ENCODE measurements at places on chromosomes 4 and X.
A peak's percentile ranks its signal among the peaks of the same experiment; 100 is the strongest.

- peak; percentile 61 for DNase-seq
Observed at GRCh38 chrX:154411981-154412340, 622 bp downstream of the TAFAZZIN start.

- DNase-seq: no peak
Observed at GRCh38 chr4:18442957-18443356, 421.4 kb upstream of the LCORL start.

- DNase-seq: no peak
Observed at GRCh38 chr4:169249999-169250398, 20.8 kb downstream of the SH3RF1 start.

GRCh38 chr4:151199319-151200190, 77.4 kb upstream of the PRSS48 start:
- no peak for DNase-seq

- no peak for DNase-seq
Observed at GRCh38 chr4:152460488-152460887, 75.4 kb downstream of the FBXW7 start.

DNA sequence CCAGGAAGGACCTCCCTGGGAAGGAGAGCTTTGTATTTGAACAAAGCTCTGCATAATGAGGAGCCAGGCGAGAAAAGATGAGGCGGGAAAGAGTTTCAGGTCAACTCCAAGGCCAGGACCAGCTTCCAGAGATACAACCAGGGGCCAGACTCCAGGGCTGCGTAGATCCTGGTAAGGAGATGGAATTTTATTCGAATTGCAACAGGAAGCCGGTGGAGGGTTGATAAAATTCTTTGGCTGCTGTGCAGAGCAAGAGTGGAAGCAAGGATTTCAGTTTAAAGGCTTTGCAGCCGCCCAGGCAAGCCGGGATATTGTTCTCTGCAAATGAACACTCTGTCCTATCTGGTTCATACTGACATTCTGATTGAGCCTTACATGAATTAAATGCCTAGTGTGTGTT, 40.2 kb upstream of the CBR4 start:
- no peak for DNase-seq

GRCh38 chr4:43843501-43843900, 605.1 kb downstream of the KCTD8 start:
- no peak for DNase-seq

DNA sequence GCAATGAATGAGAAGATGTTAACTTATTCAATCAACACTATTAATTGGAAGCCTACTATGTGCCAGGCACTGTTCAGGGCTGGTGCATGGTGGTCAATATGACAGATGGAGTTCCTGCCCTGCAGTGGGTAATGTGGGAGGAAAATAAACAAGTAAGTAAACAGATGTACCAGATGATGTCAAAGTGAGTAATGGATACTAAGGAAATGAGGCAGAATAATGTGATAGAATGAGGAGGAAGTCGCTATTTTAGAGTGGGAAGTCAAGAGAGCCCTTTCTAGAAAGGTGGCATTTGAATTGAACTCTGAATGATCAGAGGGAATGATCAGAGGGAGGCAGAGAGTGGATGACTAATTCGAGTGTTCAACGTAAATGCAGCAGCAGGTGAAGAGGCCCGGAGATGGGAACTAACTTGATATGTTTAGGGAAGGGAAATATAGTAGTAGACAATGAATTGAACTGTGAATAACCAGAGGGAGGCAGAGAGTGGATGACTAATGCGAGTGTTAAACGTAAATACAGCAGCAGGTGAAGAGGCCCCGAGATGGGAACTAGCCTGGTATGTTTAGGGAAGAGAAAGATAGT, 48.3 kb downstream of the HMGB3 start:
- no peak for DNase-seq

GRCh38 chr4:4930677-4931076, 71.2 kb downstream of the MSX1 start:
- DNase-seq: no peak

DNA sequence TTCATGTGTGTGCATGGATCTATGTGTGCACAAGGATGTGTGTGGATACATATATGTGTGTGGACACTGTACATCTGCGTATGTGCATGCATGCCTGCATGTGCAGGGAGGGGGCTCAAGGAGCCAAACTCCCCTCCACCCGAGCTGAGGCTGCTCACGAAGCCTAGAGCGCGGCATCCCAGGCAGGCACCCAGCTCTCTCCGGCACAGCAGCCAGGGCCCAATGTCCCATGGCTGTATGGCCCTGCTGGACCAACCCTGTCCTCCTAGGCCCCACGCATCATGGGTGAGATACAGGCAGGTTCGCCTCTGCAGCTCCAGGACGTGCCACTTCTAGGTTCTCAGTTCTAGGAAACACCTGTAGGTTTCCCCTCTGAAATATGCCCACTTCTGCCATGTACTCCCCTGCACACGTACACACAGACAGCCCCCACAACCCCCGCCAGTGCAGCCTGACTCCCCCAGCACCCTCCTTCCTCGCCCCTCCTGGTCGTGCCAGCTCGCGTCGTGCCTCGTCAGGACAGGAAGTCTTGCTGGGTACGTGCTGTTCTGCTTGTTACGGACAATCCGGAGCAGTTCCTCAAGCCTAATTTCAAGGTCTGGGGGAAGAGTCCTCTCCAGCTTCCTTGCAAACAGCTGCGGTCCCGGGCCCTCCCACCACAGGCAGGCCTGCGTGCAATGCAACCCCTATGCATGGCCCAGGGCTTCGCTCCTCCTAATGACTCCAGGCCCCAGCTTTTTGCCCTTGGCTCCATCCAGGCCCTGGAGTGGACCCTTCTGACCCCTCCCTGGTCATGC, 3.2 kb upstream of the ADRA2C start:
- DNase-seq: no peak

DNA sequence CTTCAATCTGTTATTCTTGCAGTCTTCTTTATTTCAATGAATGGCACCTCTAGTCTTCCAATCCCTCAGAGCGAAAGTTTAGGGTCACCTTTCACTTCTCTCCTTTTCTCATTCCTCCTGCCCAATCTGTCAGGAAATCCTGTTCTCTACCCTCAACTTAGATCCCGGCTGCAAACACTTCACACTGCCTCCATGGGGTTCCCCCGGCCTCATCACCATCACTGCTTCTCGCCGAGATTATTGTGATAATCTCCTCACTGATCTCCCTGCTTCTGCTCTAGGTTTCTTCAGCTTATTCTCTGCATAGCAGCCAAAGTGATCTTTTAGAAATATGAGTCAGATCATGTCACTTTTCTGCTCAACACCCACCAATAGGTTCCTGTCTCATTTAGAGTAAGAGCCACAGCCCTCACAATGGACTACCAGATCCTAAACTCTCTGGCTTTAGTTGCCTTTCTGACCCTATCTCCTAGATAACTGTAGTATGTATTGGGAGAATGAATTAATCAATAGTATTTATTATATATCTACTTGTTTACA, 43.6 kb upstream of the TBC1D9 start:
- DNase-seq: no peak

GRCh38 chr4:163592212-163592611, 97.7 kb downstream of the TMA16 start:
- no peak for DNase-seq

DNA sequence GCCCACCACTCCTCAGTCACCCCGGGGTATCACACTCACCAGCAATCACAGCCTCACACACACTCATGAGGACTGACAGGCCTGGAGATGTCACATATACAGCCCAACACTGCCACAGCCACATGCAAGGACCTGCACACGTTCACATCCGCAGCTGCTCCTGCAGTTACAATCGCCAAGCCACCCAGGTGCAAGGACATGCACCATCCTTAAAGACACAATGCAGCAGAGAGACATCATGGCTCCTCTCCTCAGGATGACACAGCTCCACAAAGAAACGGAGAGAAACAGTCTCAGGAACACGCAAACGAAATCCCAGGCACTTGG, 1.1 kb downstream of the PCSK1N start:
- no peak for DNase-seq

DNA sequence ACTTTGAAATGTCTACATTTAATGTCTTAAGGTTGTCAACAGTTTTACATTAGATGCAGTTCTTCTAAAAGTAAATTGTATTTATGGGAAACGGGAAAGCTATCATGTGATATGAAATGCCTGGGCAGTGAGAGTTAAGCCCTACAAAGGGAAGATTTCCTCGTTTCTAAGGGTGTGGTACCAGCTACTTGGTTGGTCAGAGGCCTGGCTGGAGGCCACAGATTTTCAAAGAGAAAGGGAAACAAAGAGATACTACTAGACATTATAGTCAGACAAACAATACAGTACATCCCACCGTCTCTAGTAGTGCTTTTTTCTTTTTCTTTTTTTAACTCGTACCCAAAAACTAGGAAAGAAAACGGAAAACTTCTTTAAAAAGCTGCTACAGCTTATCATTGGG, 467.8 kb downstream of the PCDH7 start:
- DNase-seq: no peak

DNA sequence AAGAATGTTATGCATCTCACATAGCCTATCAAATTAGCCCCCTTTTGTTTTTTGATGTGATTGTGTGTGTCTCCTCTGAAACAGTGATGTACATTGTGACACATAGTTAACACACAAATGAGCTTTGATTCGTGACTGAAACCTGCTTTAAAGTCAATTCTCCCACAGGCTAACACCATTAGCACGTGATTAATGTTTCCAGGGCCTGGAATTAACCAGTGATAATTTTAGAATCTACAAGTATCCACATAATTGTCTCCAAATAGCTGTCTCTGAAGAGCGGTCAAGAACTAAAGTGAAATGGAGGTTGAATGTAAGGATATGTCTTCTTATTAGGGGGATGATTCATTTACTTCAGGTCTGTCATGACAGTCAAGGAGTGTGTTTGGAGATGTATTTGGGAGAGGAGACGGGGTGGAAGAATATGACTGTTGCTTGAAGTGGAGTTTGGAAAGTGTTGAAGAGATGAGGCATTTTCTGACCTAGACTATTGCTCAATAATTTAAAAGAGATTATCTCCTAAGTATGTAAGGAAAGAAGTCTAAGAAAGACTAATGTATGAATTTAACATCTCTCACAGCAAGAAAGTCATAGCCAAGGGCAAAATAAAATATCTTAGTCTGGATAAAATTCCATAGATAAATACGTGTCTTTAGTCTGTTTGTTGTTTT, 13.7 kb upstream of the RASGEF1B start:
- no peak for DNase-seq

DNA sequence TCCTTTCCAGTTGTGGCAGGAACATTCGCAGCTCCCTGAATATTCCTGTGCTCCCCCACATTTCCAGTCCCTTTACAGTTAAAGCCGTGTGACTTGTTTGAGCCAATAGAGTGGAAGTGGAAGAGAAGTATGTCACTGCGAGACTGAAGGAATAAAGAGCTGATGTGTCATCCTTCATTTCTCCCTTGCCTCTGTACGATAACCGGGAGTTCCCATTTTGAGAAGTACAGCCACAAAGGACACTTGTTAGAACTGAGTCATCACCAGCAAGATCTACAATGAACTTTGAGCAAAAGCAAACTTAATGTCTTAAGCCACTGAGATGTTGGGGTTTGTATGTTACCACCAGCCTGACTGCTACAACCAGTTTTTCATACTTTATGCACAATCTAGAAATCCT, 92.3 kb downstream of the SPRY1 start:
- no peak for DNase-seq

DNA sequence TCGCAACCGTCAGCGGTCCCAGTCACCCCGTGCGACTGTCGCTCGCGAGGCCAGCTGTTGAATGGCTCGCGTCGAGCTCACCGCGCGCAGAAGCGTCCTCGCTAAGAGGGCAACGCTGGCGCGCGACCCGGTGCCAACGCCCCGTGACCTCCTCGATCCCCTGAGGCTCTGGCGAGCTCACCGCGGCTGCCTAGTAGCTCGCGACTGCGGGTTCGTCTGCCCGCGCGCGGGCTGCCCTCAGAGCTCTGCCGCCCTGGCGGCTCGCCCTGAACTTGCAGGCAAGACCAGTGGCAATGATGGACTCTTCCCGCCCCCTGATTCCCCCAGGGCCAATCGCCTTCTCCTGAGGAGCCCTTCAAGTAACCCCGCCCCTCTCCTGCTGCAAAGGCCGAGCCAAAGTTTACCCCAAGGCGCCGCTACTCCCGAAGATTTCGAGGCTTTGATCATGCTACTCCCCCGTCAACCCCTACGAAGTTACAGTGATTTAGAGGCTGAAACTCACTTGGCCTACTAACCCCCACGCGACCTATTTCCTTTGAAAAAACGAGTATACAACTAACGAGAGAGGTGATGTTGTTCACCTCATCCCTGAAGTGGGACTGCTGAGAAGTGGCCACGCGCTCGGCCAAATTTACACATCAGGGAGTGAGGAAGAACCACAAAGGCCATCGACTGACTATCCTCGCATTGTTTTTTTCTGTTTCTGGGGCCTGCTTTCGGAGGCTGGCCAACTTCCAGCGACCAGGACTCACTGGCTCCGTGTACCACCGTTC, 37.5 kb downstream of the PGRMC1 start:
- DNase-seq: peak; percentile 40

- no peak for DNase-seq
Observed at GRCh38 chr4:111986095-111986494, 159.2 kb upstream of the FAM241A start.

- no peak for DNase-seq
Observed at GRCh38 chrX:15343075-15343476, 7.8 kb upstream of the PIGA start.

Data from CD4-positive, alpha-beta T cell treated with Interleukin-15 for 4 hours (primary cell).